ENCODE measurements at places on chromosomes 11 and 22.
A peak's percentile ranks its signal among the peaks of the same experiment; 100 is the strongest.

DNA sequence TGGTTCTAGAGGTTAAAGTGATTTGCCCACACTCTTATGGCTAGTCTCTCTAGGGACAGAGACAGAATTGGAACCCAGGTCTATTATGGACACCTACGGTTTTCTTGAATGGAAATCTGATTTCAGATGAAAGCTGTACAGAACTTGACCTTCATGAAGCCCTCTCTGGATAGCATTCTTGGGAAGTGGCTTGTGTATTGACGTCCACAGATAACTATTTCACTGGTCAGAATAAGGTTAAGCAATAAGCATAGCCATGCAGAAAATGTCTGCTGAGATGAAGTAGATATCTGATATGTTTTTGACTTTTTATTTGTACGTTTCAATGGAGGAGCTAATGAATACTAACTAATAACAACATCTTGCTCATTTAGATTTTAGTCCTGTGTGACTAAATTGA, 1.1 kb downstream of the TLCD5 start:
- DNase-seq = peak; percentile 72

DNA sequence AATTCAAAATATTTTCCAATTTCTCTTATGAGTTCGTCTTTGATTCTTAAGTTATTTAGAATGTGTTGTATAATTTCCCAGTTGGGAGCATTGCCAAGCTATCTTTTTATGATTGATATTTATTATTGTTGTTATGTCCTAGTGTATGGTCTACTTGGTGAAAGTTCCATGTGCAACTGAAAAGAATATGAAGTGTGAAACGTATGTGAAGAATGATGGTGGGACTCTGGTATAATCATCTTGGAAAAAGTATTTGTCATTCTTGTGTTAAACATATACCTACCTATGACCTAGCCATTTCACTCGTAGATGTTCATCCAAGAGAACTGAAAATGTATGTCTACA, 12.0 kb upstream of the GNB1L start:
- DNase-seq = no peak

GRCh38 chr11:71437879-71438278, 10.3 kb downstream of the DHCR7 start:
- DNase-seq = no peak

- DNase-seq = no peak
Measured at GRCh38 chr11:32796425-32796824, 2.0 kb upstream of the CCDC73 start.

- DNase-seq = peak; percentile 41
Measured at GRCh38 chr22:29030016-29030617, 31.5 kb downstream of the C22orf31 start.

DNA sequence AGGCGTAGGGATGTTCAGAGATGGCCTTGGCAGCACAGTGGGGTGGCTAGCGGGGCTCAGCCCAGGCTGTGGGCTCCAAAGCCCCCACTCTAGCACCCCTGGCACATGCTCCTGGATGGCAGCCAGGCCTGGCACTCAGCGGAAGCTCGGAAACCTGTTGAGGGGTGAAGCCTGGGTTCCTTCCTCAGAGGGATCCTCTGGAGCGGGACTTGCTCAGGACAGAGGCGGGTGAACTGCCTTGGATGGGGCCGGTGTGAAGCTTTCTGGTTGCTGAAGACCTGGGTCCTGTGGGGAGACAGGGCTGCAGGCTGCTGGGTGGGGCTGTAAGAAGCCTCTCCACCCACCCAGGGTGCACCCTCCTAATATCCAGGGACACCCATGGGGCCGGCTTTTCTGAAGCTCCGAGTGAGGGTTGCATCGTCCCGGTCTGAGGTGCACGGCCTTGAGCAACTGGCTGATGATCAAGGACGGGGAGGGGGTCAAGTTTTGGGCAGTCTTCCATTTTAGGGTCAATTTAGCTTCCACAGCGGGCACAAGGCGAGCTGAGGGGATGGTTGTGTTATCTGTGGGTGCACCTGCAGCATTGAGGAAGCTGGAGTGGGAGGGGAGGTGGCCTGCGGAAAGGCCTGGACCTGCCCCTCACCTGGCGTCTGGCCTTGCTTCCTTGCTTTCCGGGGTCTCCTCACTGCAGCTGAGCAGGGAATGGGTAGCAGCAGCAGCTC, 5.2 kb downstream of the MRGPRE start:
- DNase-seq = no peak

DNA sequence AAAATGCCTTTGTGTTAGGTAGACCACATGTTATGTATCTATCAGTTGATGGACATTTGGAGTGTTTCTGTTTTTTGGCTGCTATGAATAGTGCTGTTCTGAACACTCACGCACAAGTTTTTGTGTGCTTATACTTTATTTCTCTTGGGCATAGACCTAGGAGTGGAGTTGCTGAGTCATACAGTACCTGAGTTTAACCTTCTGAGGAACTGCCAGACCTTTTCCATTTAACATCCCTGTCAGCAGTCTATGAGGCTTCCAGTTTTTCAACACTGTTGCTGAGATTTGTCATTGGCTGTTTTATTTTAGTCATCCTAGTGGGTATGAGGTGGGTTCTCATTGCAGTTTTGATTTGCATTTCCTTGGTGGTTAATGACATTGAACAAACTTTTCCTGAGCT, 4.4 kb downstream of the CTTN start:
- DNase-seq = no peak

DNA sequence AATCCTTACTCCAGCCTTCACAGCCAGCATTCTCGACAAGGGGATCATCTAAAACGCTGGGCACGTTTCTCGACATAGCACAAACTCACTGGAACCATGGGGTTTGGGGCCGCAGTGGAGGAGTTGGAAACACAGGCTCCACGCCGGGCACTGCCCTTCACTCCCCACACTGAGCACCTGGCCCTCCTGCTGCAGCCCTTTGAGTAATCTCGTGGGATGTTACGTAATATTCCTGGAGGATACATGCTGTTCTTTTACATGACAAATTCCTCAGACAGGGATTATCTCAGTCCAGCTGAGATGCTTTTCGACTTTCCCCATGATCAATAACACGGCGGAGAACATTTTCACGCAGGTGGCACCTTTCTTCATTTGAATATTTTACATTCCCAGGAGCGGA, 408.0 kb downstream of the SHANK2 start:
- DNase-seq = no peak

DNA sequence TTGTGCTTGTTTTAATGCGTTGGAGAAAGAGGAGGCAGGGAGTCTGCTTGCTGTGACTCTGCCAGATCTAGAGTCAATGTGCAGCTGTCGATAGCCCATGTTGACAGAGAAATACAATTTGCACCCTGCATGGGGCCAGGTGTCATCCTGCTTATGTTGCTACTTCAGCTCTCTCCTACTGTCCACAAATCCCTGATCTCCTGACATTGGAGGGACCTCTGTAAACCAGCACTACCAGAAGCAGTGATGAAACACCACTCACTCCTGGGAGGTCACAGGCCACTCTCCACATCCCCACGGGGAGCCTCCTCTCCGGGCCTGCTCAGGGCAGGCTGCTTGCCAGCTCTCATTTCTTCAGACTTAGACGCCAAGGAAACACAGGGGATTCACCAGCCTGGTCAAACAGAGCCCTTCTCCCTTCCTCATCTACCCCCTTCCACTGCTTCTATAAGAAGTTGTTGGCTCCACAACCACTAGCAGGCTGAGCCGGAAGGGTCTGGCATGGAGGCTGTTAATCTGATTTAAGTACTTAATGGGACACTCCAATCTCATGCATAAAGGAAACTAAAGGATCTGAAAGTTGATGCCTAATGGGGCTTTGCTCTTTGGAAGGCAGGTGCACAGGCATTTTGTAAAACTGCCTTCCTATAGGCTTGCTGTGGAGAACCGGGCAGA, 29.9 kb upstream of the CSNK2A3 start:
- no peak for DNase-seq

DNA sequence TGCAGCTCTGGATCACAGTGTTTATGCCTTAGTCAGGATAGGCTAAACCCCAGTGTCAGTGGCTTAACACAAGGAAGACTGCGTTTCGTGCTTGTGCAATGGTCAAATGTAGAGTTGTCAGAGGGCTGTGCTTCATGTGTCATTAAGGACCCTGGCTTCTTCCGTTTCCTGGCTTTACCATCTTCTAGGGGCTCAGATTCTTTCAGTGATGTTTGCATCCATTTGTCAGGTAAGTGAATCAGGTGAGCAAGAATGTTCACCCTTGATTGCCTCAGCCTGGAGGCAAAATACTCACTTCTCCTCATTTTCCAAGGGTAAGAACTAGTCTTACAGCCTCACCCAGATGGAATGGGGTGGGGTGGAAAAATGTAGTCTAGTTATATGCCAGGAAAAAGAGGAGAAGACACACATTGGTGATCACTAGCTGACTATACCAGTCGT, 20.5 kb upstream of the AMOTL1 start:
- no peak for DNase-seq

DNA sequence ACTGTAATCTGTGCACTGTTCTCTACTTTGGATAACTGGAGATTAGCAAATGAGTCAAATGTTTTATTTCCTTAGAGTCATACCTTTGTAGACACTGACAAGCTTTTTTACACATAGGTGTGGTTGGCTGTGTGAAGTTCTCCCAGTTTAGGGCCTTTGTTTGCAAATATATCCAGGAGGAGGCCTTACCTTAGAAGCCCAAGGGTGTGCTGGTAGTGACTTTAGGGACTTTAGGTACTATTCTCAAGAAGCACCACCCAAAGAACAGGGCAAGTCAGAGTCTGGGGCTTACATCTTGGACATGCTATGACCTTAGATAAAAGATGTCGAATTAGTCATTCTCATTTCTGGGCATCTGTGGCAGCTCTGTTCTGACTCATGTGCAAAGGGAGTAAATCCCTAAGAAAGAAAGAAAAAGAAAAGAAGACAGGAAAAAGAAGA, 4.8 kb upstream of the FAR1 start:
- no peak for DNase-seq

DNA sequence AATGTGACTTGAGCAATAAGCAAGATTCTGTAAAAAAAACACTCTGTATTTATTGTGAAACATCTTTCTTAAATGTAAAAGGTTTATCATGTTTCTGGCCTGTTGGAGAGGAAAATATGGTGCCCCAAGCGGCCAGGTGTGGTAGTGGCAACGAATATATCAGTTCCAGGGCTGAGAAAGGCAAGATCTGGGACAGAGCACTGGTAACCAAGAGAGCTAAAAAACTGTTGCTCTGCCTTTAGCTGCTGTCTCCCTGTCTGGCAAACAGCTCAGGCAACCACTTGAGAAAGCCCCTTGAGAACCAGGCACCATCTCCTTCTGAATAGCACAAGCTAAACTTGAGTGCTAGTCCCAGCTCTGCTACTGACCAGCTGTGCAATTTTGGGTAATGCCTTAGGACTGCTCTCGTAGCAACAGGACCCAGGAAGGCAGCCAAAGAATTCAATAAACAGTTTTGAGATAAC, 129.9 kb downstream of the KCNC1 start:
- DNase-seq = no peak

DNA sequence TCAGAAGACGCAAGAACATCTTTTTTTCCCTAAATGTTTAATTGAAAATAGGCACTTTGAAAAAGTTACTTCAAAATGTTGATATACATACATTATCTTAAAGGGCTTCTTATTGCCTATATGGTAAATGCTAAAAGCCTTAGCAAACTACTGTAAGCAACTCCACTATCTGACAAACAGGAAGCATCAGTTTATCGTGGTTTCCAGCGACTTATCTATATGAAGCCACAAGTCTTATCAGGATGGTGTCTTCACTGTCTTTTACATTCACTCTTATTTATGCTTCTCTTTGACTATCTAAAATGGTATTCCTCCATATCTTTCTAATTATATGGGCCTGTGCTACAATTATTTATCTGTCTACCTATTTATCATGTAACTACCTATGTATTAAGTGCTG, 2091.9 kb downstream of the LRRC4C start:
- DNase-seq = no peak

DNA sequence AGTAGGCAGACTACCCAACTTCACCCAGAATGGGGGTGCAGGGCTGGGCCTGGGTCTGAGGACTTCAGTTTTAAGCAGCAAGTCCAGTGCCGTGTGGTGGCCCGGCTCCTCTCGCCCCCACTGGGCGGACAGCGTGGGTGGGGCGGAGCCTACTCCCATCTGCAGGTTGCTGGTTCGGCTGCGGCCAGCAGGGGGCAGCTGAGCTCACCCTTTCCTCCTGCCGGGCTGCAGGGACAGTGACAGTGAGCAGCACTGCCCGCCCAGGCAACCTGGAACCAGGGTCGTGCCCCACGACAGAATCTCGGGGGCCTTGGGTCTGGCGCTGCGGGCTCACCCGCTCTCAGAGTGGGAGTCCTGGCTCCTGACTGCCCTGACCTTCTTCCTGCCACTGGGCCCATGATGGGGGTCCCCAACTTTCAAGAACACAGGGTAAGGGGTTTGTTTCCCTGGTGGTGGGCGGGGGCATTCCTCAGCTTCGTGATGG, 6.2 kb upstream of the NEAT1 start:
- peak; percentile 74 for DNase-seq

GRCh38 chr22:20299746-20300136, 20.1 kb downstream of the DGCR6L start:
- no peak for DNase-seq

DNA sequence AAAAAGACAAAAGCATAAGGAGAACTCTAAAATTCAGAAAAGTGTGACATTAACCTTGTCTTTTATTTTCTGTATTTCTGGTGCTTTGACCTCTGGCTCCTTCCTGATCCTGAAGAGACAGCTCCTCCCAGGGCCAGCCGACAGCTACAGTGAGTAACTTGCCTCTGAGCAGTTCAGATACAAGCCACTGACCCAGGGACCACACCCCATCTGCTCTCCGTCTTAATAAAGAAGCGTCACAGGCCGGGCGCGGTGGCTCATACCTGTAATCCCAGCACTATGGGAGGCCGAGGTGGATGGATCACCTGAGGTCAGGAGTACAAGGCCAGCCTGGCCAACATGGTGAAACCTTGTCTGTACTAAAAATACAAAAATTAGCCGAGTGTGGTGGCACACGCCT, 6.5 kb downstream of the MLC1 start:
- DNase-seq = no peak

DNA sequence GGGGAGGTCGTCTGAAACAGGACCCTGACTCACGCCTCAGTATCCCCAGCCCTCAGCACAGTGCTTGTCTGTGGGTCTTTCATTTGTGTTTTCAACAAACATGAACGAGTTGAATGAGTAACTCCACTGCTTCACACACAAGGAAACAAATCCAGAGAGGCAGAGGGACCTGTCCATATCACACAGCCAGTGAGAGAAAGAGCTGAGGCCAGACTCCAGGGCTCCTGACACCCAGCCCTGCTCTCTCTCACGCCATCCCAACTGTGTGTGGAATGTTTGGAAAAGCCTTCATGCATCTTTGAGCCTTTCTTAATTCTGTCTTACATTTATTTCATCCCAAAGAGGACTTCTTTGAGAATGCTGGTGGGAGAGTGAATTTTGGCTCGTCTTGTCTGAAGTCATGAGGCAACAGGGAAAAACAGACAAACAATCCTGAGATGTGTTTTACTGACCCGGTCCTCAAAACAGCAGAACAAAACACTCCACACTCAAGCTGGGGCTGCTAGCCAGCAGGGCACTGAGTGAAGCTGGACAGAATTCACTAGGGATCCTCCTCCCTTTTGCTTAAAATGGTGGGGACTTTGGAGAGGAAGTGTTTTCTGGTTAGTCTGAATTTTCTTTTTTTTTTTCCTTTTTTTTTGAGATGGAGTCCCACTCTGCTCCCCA, 19.7 kb upstream of the ALG8 start:
- DNase-seq = no peak

All from AG10803 (cell line).